ENCODE measurements at places on chromosomes 12 and 14.

GRCh38 chr12:70484464-70484863, 118.4 kb downstream of the KCNMB4 start:
- DNase-seq = no peak

- no peak for DNase-seq
Observed at GRCh38 chr12:56645201-56645716, 525 bp downstream of the ATP5F1B start.

GRCh38 chr12:111074559-111074958, 154.2 kb upstream of the MYL2 start:
- no peak for DNase-seq

- no peak for DNase-seq
Observed at GRCh38 chr14:101236496-101237251, 324.6 kb upstream of the DIO3 start.

DNA sequence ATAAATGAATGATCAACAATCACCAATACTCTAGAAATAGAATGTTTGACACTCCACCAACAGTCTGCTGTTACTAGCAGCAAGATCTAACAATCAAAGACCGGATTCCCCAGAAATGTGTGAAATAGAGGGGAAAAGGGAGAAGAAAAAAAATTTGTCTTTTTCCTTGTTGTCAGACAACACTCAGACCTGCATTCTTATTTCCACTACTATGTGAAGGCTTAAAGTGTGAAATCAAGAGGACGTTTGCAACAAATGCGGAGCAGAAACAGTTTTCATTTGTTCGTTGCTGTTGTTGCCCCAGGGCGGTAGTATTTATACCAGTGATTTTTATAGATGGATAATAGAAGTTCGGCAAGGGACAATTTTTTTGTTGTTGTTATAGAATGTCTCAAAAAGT, 9.2 kb downstream of the NKX2-1 start:
- DNase-seq = no peak

DNA sequence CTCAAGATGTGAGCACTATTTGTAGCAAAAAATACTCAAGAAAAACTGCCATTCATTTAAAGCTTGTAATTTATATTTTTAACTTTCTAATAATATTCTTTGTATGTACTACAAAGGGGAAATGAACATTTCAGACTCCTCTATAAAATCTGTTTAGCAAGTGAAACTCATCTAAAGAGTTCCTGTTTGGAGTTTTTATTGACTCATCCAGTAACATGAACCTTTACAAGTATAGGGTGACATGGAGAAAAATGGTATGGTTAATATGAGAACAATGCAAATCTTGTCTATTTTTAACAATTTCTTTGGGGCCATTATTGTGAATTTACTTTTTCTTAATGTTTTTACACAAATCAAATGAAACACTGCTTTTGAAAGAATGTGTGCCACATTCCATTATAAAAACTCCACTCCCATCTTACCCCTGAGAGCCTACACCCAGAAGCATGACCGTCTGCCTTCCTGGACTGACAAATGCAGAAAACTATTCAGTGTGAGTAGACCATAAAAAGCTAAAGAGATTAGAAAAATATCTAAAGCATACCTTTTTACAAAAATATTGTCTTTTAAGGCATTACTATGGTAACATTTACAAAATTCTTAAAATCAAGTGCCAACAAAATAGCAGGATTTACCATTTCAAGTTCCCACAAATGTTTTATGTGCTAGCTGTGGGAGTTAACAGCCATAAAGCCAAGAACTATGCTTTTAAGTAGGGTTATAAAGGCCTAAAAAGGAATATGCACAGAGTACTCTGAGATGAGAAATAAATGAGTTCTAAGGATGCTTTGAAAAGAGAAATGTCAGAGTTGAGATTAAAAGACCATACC, 144.0 kb downstream of the ADAMTS20 start:
- DNase-seq = no peak

DNA sequence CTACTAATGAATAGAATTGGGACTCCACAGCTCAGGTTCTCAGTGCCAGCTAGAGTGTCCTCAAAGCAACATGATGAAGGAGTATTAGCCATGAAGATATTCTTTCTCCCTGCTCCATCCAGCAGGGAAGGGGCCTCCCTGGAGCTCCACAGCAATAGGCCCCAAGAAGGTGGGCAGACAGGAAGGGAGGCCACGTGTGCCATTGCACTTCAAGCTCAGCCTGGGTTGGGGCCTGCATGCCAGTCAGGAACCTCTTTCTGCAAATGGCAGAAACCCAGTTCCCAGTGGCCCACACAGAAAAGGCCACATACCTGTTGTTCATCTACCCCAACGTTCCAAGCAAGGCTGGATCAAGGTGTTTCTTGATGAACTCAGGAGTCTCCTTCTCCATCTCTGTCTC, 357.5 kb upstream of the SFSWAP start:
- DNase-seq = no peak

DNA sequence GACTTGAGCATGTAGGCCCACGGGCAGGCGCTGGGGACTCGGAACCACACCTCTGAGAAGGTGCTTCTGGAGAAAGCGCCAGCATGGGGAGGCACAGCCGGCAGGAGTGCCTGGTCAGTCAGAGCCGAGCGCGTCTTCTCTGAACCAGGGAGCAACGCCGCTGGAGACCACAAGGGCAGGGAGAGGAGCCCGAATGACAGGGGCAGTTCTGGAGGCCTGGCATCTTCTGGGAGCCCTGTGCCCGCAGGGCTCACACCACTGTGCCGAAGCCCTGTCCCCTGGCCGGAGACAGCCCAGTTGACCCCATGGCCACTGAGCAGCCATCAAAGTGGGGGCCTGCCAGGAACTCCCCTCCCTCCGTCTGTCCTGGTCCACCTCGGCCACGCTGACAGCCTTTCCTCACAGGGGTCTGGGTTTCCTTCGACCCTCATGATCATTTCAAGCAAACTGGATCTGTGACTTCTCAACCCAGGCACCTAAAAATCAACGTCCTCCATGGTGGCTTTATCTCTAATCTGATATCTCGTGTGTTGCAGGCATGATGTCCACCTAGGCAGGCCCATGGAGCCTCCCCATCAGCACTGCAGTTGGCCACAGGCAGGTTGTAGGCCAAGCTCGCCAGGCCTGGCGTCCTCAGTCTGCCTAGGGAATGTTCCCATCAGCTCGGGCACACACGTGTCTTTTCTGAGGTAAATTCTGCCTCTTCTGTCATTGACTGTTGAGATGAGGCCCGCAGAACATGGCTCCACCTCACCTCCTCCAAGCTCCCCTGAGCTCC, 299.3 kb upstream of the RTL1 start:
- no peak for DNase-seq

GRCh38 chr14:71372411-71372838, 465.2 kb downstream of the PCNX1 start:
- no peak for DNase-seq

GRCh38 chr12:76337583-76337982, 10.6 kb downstream of the BBS10 start:
- no peak for DNase-seq

DNA sequence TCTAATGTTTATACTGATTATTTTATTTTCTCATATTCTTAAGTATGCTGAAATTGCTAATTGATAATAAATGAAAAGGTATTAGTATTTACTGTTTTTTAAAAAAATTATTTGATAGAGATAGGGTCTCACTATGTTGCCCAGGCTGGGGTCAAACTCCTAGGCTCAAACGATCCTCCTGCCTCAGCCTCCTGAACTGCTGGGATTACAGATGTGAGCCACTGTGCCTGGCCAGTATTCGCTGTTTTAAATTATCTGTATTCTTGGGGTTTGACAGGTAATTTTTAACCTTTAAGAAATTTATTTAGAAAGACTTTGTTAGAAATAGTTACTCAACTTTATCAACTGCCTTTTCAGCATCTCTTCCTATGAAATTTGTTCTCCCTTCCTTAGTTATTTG, 32.2 kb downstream of the RAN start:
- DNase-seq = no peak

DNA sequence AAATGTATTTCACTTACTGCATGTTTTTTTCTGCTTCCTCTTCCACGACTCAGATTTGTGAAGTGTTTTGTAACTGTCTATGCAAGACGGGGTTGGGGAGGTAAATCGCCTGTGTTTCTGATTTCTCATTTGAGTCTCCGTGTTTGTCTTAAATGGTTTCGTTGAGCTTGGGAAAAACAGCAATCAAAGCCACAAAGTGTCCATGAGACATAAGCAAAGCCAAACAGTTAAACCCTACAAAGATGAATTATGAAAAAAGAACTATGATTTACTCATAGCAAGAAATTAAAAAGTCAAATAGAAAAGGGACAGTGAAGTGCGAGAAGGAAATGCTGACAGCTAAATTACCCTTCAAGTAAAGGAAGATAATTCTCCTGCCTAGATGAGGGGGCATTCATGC, 164.3 kb upstream of the TMPO start:
- DNase-seq = no peak

DNA sequence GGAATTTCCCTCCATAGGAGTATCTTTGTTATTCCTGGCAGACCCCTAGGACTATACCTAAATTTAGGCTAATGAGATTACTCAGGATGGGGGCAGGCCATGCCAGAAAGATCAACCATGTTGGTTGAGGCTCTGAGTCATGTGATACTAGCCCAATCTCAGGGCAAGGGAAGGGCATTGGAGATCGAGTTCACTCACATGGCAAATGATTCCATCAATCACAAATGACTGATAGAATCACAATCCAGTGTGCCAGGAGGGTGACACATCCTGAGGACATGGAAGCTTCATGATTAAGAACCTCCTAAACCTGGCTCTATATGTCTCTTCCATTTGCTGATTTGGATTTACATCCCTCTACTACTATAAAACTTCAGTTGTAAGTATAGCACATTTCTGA, 182.3 kb downstream of the NTF3 start:
- no peak for DNase-seq

DNA sequence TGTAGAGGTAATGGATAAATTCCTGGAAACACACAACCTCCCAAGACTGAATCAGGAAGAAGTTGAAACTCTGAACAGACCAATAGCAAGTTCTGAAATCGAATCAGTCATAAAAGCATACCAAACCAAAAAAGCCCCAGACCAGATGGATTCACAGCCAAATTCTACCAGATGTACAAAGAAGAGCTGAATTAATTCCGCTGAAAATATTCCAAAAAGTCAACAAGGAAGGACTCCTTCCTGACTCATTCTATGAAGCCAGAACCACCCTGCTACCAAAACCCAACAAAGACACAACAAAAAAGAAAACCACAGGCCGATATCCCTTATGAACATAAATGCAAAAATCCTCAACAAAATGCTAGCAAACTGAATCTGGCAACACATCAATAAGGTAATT, 81.5 kb downstream of the SLC38A4 start:
- no peak for DNase-seq

DNA sequence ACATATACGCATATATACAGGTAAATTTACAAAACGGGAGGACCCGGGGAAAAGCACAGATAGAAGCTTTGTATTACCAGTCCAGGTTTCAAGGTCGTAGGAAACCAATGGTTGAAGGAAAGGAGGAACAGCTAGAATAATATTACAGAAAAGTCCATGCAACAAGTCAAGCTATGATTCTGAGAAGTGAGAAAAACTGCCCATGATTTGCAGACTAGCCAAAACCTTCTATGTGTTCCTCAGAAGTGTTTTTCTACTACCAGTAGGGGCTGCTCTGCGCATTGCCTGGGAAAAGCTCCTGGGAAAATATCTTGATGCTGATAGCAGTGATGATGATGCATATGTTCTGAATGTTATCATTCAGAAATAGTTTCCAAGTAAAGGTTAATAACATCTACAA, 2.2 kb downstream of the PDZRN4 start:
- DNase-seq = no peak

DNA sequence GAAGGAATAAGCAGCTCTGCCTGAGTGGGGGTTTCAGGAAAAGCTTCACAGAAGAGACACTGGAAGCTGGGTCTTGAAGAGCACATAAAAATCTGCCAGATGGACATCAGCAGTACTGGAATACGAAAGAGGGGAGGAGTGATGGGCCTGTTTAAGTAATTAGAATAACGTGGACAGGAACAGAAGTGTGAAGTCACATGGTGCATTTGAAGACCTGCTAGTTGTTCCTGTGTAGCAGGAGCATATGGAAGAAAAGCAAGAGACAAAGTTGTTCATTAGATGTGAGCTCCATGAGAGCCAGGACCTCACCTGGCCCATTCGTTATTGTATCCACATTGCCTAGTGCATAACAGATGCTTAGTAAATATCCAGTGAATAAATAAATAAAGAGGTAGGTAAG, 69.3 kb upstream of the VSX2 start:
- DNase-seq = no peak

GRCh38 chr12:3097186-3097804, 20.1 kb downstream of the TSPAN9 start:
- no peak for DNase-seq

DNA sequence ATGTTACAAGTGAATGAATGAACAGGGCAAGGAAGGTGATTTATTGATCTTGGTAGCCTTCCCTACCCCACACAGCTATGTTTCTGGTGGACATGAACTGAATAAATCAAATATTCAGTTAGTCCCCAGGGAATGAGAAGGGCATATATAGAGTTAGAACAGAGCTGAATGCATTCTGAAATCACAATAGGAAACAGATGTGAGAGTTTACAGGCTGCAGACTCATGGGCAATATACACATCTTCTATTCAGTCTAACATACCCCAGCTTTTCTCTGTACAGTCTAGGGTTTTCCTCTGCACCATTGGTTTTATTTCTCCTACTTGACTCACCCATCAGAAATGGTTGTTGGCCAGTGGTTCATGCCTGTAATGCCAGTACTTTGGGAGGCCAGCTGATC, 7.3 kb upstream of the STX2 start:
- DNase-seq = no peak

- no peak for DNase-seq
Observed at GRCh38 chr12:40344312-40344711, 119.5 kb downstream of the LRRK2 start.

- no peak for DNase-seq
Observed at GRCh38 chr12:97024393-97024792, 117.3 kb downstream of the NEDD1 start.

GRCh38 chr12:27179400-27180214, 64.5 kb upstream of the STK38L start:
- DNase-seq = no peak

DNA sequence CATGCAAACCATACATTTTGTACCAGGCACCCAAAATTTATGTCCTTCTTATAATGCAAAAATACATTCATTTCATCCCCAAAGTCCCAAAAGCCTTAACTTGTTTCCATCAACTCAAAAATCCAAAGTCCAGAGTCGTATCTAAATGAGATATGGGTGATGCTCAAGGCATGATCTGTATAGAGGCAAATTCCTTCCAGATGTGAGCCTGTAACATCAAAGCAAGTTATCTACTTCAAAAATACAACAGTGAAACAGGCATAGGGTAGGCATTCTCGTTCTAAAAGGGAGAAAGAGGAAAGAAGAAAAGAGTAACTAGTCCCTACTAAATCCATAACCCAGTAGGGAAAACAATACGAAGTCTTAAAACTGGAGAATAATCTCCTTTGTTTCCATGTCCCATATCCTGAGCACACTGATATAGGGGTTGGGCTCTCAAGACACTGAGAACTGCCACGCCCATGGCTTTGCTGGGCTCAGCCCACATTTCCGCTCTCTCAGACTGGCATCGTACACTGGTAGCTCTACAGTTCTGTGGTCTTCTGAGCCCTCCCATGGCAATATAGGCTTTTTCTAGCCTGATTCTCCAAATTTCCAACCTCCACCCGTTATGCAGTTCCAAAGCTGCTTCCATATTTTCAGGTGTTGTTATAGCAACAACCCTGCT, 232.8 kb downstream of the TMTC2 start:
- DNase-seq = no peak
